ENCODE measurements at places on chromosomes 5 and 9.

DNA sequence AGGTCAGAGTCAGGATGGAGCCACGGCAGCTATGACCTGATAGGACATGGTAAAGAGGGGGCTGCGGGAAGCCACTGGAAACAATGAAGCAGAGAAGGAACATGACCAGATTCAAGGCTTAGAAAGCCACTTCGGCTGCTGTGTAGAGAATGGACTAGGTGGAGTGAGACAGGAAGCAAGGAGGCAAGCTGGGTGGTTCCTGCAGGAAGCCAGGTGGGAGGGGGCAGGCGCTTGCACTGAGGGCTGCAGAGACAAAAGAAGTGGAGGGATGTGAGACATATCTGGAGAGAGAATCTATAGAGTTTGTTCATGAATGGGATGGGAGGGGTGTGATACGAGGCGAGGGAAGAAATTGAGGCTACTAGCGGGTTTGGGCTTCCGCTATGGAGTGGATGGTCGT lies 19.0 kb upstream of the N4BP3 start:
- no peak for DNase-seq

DNA sequence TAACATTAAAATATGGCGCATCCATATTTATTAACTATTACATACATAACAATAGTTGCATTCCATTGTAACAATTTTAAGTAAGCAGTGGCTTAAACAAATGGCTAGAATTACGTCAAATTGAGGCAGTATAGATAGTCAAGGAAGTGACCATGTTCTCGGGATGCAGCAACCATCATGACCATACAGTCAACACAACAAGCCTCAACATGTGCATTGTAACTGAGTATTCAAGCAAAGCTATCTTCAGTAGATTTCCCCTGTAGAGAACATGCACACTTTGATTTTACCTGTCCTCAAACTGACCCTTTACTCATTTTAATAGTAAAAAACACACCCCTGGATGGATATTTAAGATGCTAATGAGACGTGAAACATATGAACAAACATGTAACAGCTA lies 356.4 kb downstream of the HINT1 start:
- DNase-seq, result no peak

DNA sequence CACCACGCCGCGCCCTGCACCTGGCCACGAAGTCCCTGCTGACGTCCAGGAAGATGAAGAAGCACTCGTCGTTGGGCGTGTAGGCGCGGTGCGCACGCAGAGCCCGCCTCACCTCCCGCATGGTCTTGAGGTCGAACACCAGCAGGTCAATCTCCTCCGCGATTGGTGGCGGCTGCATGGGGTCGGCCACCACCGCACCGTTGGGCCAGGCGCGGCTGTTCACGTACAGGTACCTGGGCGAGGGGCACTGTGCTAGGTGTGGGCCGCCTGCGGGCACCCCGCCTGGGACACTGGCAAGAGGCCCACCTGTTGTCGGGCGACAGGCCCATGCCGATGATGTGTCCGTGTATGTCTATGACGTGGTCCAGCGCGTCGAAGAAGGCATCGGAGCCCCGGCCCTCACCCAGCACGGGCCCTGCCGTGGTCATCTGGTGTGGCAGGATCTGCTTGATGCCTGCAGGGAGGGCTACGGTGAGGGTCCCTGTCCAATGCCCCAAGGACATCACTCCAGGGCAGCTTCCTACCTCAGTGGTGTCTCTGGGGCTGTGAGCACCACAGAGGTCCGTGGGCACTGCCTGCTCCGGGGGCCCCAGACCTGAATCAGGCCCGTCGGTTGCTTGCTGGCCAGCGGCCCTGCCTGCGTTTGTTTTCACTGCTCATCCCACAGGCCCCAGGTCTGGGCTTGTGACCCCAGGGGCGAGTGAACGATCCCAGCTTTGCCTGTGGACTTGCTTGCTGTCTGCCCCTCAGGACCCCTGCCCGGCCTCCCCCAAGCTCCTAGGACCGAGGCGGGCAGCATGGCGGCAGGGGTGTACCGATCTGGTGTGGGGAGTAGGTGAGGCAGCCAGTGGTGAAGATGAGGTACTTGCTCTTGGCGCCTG lies 3.1 kb downstream of the FBXW5 start:
- no peak for DNase-seq

- no peak for DNase-seq
Measured at GRCh38 chr9:124368692-124369091, 46.5 kb downstream of the PSMB7 start.

- DNase-seq, result no peak
Measured at GRCh38 chr9:88745276-88746001, 210.5 kb downstream of the NXNL2 start.

DNA sequence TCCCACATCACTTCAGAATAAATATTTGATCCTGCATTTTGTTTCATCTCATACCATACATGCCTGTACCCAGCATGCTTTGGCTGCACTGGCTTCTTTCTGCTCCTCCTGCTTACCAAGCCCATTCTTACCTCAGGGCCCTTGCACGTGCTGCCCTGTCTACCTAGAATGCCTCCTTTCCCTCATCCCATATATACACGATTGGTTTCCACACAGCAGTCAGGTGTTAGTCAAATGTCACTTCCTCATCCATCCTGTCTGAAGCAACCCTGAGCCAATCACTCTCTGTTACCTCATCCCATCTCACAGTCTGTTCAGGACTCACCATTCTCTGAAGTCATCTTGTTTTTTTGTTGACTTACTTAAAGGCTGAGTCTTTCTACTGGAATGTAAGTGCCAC lies 30.3 kb downstream of the CAST start:
- no peak for DNase-seq

DNA sequence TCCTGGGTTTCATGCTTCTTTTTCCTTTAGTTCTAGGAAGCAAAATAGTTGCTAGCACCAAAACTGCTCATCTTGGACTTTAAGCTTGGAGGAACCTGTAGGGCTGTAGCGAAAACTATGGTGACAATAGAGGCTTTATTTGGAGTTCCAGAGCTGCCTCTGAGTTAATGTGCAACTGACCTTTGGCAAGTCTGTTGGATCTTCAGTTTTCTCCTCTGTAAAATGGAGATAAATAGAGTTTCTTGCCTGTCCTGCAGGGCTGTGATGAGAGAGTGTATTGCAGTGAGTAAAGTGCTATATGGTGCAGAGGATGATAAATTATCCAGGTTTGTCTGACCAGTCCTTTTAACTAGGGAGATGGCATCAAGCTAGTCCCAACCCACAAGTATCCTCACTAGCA lies 417.0 kb downstream of the MAN2A1 start:
- DNase-seq, result no peak

DNA sequence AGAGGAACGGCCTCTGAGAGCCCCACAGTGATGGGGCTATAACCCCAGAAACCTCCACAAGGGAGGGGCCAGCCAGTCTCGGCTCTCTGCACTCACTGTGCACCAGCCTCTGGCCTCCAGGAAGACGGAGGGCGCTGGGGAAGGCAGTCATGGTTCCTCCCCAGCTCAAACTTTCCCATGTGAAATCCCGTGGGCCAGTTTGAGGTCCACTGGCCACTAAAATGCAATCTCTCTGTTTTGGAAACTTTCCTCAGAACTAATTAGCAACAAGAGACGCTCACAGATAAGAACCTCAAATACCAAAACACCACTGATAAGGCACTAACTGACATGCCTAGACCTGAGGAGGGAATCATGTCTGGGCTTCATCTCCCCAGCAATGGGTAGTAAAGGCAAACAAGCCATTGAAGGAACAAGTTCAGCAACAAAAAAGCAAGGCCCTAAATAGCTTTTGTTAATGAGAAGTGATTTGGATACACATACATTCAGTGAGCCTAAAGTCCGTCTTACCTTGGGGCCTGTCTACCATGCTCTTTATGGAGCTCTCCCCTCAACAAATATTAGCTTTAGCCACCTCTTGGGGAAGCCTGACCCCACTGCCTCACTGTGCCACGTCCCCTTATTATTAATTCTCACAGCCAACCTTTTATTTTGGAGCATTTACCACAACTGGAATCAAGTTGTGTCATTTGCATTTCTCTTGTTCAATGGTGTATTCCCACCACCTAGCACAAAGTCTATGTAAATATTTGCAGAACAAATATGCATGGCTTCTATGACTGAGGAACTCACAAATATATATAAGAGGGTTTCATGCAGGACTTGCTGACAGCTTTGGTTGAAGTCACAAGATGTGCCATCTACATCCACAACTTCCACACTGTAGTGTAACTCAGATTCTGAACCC lies 56.1 kb upstream of the GLRX start:
- no peak for DNase-seq

Measured in stimulated activated naive CD8-positive, alpha-beta T cell treated with anti-CD3 and anti-CD28 coated beads, Interleukin-15, Interleukin-2, amounts not matched to agents 100 U/mL and 50 U/mL, for 24 hours (primary cell).